ENCODE measurements at places on chromosomes 4 and X.

GRCh38 chrX:71867680-71868079 lies 43.0 kb upstream of the NHSL2 start:
- no peak for DNase-seq

DNA sequence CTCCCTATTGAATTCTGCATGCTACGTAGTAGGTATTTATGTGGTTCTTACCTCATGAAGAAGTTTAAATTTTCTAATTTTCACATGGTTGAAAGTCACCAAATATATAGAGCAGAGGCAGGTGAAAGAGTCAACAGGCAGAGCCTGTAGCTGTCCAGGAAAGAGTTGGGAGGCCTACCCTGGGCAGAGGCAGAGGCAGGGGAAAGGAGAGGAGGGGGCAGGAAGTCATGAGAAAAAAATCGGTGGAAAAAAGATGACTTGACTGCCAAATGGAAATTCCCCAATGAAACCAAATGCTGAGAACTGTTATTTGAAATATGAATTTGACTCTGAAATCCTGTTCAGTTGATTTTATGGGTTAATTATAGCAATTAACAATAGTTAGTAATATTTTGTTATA lies 23.1 kb upstream of the GPR34 start:
- DNase-seq, result no peak

GRCh38 chr4:99383833-99384392 lies 31.4 kb upstream of the ADH1C start:
- no peak for DNase-seq

DNA sequence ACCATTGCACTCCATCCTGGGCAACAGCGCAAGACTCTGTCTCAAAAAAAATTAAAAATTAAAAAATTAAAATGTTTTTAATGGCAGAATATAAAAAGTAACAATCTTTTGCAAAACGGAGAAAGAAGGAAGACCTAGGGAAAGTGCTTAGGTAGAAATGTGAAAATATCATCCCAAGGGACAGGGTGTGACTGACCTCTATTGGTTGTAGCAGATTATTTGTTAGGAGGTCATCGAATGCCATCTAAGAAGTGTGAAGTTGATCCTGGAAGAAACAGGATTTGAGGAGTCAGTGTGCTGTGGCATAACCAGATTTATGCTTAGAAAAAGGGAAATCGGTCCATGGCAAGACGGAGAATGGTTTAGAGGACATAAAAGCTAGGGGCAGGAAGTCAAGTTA lies 18.1 kb upstream of the C4orf36 start:
- no peak for DNase-seq

DNA sequence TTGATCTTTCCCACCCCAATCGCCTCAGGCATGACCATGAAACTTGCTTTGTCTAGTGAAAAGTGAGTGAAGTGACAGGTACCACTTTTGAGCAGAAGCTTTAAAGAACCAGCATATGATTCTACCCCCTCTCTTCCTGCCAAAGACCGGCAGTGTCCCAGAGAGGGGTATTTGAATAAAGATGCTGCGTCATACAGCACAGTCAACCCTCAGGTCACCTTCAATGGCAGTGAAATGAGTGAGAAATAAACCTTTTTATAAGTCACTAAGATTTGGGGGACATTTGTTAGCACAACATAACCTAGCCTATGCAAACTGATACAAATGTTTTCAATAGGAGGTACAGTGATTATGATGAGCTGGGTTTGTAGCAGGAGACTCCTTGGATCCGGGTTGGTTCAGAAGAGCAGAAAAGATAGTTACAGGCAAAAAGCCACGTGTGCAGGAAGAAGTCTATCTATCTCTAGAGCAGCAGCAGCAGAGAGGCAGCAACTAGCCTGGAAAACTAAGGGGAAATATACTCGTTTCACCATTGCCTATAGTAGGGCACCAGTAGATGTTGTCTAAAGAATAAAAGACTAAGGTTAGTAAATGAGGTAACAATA lies 30.3 kb upstream of the SPRY1 start:
- no peak for DNase-seq

DNA sequence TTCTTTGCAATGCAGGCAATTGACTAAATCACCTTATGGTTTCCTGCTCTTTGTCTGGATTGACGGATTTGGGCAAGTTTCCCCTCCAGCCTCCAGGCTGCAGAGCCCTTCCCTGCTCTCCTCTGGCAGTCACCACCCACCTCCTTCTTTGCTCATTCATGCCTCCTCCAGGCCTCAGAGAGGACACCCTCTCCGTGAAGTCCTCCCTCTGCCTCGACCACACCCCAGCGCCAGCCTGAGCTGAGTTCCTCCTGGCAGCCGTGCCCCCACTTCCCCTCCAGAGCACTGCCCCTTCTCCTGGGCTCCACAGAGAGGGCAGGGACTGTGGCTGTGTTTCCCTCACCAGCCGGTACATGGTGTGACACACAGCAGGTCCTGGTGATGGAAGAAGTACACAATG lies 53.7 kb downstream of the DCTD start:
- no peak for DNase-seq

DNA sequence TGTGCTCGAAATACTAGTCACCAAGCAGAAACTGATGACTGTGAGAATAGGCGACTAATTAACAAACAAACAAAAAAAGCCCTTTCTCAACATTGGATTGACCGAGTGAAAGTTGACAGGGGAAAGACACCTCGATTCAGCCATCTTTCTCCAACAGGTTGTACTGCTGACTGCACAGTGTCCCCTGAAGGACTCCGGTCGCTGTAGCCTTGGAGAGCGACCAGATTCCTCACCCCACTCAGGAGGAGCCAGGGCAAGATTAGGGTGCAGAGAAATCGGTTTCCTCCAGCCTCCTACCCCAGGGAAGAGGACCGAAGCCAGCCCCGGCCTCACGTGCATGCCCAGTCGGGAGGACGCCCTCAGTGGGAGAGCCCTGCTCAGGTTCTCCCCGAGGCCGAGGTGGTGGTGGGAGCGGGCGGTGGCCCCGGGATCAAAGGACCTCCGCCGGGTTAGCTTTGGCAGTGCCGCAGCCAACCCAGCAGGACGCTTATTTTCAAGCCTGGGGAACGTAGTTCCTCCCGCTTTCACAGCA lies 1.1 kb upstream of the RAP1GDS1 start:
- no peak for DNase-seq

GRCh38 chr4:4880492-4880891 lies 21.0 kb downstream of the MSX1 start:
- no peak for DNase-seq

DNA sequence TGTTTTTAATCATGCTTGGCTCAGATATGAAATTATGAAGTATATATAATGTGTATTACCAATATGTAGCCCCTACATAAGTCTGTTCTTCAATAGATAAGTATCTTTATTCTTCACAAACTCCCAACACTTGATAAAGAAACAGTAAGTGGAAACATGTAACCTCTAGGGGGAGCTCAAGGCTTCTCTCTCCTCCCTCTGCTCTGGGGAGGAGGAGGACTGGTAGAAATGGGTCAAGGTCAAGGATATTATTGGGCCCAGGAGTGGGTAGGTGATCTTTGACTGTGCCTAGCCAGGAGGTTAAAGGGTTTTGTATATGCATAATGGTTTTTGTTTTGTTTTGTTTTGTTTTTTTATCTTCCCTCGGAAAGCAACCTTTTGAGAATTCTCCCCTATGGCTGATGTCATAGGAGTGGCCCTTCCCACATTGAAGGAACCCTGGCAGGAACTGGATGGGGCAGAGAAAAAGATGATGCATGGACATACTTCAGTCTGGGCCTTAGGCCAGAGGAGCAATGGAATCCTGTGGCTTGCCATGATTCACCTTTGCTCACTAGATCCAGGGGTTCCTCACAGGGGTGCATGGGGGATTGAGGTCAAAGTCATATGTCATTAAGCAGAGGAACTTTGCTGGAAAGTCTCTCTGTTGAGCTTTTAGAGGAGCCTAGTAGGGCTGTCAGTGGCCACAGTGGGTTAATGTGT lies 460.3 kb downstream of the MID1IP1 start:
- no peak for DNase-seq

DNA sequence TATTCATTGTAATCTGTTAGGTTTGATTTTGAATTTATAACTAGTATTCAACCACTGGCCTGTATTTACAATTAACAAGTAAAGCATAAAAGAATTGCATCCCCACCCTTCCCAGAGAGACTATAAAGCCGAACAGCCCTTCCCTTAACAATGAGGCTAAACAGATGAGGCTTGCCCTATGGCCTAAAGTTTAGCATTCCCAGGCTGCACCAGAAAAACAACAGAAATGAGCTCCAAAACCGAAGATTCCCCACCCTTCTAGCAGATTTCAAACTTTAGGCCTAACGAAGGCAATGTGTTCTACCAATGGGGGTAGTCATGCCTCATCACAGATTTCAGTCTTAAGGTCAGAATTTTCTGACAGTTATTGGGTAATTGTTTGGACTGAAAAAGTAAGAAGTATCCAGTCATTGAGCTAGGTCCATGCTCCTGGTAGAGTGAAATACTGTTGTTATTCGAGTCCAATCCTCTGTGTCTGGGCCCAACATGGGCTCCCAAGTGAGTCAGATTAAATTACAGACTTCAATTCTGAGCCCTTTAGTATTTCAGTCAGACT lies 197.6 kb downstream of the ANTXR2 start:
- no peak for DNase-seq

DNA sequence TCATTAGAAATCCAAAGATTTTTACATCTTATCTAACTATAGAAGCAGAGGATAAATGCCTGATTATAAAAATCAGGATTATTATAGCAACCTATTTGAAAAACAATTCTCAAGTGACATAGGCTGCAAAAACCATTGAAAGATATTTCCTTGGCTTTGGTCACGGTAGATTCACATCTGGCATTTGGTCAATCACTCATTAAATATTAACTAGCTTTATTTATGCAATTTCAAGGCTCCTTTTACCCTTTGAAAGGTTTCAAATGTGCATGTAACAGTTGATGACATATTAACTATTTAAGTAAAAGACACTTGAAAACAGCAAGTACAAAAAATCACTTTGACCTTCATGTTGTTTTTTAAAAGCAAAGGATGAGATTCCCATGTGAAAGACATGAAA lies 98.1 kb downstream of the MMRN1 start:
- no peak for DNase-seq

DNA sequence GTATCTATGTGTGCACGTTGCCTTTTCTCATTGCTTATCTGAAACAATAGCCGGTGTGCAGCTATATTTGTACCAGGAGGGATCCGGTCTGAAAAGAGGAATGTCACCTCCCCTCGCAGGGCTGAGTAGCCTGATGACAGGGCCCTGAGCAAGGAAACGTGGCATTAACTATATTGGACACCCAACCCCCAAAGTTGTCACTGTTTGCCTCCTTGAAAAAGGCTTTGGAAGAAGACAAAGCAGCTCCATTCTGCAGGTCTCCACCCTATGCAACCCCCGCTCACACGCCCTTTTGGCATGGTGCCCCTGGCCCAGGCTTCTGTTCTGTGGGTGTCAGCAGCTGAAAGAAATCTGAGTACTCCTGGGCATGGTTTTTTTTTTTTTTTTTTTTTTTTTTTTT lies 8.2 kb downstream of the PRRG3 start:
- no peak for DNase-seq

DNA sequence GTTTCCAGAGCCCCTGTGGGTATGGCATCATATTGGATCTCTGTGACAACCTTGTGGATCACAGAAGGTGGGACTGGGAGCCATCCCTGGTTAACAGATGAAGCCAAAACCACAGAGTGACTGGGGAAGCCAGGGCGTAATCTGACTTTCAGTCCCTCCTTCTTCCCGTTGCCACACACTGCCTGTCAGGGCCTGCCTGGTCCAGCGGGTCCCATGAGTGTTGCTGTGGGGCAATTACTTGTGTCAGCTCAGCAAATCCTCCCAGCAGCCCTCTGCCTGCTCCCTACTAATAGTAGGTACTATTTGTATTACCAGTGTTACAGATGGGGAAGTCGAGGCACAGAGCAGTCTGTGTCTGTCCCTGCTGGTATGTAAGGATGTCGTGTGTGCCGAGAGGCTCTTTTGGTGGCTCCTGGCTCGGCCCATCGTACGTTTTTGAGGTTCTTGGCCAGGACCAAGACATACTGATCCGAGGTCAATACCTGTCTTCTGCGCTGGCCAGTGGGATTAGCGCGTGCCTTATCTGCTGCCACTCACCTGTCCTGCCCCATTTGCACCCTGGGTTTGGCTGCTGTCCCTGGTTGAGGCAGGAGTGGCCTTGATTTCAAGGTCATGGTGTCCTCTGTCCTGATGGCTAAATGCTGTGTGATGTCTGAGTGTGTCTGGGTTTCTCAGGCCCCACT lies 5.7 kb downstream of the NSG1 start:
- DNase-seq, result no peak

DNA sequence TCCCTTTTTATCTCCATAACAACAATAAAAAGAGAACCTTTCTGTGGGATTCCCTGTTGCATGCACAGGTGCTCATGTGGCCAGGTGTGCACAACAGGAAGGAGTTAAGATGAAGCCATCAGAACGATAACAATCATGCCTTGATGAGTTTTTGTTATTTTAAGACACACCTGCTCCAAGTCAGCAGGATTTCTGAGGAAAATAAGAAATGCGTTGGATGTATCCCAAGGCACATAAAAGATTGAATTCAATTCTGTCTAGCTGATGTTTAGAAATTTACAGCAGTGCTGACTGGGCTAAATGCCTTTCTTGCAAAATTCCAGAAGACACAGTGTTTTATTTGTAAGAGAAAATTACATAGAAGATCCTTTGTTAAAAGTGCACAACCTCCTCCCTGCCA lies 1678.2 kb downstream of the ARAP2 start:
- DNase-seq, result no peak

All from stimulated activated CD4-positive, alpha-beta T cell treated with anti-CD3 and anti-CD28 coated beads, TNF-alpha, amount 100 ng/mL, for 1 hour (primary cell).